ENCODE measurements at places on chromosomes 6 and 20.

DNA sequence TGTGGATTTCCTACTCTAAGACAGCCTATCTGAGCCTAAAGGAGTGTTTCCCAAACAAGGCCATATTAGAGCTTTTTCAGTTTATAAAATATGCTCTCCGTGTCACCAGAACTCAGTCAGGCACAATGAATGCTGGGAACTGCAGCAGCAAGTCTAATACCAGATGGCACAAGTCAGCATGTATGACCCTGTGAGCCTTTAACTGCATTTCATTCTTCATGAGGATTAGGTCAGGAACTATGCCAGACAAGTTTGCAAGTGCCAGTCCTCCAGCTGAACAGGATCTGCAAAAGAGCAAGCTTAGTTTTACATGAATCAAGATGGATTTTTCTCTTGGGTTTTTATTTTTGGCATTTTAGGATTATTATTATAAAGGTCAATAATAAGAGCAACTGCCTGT, 66.7 kb upstream of the SAMD5 start:
- DNase-seq, result no peak

GRCh38 chr6:56480654-56481337, 161.9 kb downstream of the DST start:
- no peak for DNase-seq

DNA sequence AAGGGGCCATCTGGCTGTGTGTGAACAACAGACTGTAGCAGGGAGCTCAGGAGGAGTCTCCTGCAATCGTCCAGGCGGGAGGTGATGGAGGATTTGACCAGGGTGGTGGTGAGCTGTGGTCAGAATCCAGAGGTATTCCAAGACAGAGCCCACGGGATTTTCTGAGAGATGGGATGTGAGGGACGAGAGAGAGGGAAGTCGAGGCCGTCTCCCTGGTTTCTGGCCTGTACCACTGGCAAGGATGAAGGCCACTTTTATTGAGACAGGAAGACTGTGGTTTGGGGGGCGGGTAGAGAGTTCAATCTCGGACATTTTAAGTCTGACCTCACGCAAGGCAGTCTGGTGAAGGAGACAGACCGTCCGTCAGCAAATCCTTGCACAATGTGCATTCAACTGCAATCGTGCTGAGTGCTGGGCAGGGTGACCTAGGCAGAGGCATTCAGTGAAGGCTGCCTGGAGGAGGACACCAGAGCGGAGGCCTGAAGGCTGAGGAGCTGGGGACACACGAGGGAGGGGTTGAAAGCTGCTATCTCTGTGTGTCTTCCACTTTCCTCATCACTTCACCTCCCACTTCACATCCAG, 53.9 kb downstream of the PREX1 start:
- no peak for DNase-seq

DNA sequence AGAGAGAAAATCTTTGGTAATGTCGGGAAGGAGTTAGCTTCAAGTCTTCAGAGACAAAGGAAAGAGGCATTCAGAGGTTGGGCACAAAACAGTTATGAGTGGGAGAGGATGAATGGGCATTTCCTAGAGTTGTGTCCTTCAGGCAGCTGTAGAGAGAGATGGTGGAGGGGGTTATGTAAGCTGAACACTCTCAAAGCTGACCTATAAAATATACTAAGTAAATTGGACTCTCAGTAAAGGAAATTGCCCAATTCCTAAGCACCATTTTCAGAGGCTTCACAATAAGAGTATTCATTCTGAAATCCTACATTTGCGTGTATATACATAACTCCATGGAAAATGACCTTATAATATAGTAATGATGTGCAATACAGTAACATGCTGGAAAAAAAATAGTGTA, 161.2 kb downstream of the KCNQ5 start:
- DNase-seq, result no peak

DNA sequence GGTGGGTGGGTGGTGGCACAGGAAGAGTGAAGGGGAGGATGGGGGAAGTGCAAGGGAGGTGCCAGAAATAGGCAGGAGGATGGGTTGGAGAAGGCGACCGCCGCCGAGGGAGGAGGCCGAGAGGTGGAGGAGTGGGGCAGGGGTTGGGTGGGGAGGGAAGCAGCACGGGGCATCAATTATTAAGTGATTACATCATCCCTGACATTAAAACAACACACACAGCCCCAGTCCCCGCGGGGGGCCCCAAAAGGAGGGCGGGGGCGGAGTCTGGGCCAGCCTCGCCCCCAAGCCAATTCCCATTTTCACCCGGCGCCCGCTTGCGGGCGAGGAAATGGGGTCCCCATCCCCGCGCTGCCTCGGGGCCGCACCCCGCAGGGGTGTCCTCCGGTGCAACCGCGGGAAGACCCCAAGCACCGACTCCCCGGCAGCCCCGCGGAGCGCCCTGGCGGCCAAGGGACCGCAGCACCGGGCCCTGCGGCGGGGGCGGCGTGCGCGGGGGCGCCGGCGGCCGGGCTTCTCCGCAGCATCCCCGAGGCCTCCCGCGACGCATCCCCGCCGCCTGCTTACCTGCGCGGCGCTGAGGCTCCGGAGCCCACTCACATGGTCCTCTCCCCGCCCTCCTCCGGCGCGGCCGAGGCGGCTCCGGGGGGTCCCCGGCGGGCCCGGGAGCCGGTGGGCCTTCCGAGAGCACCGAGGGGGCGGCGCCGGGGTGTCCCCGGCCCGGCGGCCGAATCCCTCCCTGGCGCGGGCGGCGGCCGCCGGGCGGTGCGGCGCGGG, 663 bp downstream of the FYN start:
- no peak for DNase-seq

DNA sequence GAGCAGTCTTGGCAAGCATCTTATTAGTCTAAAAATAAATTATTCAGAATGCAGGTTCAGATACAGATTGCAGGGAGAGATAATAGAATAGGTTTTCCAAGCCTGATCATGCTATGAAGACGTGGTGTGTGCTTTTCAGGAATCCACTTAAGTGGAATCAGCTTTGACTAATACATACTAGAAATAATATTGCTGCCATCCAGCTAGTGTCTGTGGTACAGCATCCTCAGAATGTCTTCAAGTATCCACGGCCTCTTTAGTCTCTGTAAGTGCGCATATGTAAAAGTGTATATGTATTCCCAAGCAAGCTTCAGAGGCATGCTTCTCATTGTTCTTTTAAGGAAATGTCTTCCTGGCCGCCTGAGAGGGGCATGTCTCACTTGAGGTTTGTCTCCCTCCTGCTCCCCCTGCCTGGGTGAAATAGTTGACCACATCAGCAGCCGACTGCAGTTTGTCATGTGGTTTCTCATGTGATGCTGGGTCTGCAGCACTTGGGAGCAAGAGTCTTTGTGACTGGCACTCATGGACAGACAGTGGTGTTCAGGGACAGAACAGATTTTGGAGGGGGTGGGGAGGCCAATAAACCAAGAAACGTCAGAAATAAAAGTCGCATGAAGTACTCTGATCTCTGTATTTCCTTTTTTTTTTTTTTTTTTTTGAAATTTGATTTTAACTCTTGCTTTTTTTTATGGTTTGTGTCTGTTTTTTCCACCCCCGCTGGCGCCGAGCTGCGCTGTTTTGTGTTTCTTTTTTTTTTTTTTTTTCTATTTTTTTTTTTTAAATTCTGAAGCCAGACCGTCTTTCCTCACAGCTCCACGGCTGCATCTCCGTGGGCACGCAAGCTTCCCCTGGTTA, 150.8 kb downstream of the PRL start:
- DNase-seq, result no peak

- DNase-seq, result no peak
Measured at GRCh38 chr6:85678026-85678601, 35.4 kb upstream of the SYNCRIP start.

GRCh38 chr20:57080796-57081195, 185.6 kb downstream of the BMP7 start:
- DNase-seq, result no peak

DNA sequence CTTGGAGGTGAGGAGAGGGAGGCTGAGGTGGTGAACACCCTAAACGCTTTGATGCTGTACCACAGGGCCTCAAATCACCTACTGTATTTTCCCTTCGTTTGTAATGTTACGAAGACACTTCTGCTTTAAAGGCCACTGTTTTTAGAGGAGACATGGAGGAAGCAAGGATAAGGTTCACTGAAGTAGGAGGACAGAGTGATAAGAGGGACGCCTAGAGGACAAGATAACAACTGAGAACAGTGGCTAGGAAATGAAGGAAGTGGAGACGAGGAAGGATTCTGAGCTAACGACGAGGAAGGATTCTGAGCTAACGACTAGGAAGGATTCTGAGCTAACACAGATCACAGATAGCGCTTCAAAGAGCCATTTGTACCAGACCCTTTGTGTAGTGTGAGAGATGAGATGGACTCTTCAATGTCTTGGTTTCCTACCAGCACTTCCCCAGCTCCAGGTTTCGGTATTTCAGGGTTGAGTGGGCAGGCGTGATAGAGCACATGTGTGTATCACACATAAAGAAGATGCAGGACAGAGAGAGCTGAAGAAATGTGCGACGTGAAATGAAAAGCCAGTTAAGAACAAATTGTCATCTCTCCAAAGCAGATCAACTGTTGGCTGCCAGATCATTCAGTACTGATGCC, 7.5 kb downstream of the SF3B5 start:
- no peak for DNase-seq

DNA sequence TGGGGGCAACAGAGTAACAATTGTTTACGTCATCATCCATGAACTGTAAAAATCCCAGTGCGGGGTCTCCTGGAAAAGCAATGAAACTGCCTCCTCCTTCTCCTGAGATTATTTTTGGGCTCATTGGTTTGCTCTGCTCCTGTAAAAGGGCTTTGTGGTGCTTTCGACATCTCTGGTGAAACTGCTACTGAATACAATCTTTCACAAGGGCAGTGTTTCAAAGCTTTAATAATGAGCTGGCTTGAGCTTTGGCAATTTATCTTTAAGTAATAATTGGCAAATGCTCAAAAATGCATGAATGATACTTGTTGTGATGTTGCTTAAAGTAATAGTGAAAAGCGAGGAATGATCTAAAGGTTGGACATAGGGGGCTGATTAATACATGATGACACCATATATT, 43.5 kb upstream of the ENPP1 start:
- no peak for DNase-seq

GRCh38 chr6:6723921-6724538, 135.5 kb downstream of the LY86 start:
- no peak for DNase-seq

- DNase-seq, result no peak
Measured at GRCh38 chr6:16929809-16930208, 168.5 kb upstream of the ATXN1 start.

- DNase-seq, result no peak
Measured at GRCh38 chr6:16585805-16586204, 175.5 kb downstream of the ATXN1 start.

GRCh38 chr6:163437466-163437865, 22.9 kb downstream of the QKI start:
- DNase-seq, result no peak

DNA sequence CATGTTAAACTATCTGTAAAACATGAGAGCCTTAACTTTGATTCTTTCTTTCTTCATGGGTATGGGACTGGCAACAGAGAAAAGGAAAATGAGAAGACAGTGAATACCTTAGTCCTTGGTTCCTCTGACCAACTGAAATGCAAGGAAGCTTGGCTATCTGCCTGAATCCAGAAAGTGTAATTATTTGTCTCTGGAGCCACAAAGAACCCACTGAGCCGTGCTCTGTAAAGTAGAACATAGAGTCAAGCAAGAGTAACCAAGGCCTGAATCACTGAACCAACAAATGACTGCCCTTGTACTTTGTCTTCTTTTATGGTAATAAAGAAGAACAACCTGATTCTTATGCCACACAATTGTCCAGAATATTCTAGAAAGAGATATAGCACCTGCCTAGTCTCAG, 27.6 kb downstream of the PKHD1 start:
- DNase-seq, result no peak

DNA sequence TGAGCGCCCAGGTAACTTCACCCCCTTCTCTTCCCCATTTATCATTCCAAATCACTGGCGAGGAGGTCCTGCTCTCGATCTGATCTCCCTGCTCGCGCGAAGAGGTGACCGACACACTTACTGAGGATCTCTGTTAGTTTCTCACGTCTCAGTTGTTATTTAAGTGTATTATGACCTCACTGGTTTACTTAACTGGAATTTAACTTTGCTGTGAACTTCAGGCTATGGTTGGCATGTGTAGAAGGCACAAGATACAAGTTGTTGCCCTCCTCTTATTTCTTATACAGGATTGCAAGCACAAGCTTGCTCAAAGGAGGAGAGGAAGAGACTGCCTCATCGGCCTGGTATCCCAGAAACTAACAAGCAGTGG, 1.2 kb downstream of the RNF217 start:
- no peak for DNase-seq

- DNase-seq, result no peak
Measured at GRCh38 chr20:5657190-5657875, 92.9 kb upstream of the SHLD1 start.

DNA sequence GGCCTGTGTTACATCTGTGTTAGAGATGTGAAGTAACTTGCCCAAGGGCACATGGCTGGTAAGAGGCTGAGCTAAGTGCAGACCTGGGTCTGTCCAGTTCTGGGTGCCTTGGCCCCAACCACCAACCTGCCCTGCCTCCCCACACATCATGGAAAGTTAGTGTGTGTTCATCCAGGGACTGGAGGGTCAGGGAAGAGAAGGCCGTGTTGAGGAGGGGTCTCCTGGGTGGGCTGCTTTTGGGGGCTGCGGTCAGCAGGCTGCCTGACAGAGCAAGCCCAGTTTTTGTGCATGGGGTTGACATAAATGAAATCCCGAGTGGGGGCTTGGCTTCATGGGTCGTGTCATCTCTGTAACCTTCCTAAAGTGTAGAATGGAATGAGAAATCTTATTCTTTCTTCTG, 10.9 kb downstream of the PYGB start:
- DNase-seq, result no peak

DNA sequence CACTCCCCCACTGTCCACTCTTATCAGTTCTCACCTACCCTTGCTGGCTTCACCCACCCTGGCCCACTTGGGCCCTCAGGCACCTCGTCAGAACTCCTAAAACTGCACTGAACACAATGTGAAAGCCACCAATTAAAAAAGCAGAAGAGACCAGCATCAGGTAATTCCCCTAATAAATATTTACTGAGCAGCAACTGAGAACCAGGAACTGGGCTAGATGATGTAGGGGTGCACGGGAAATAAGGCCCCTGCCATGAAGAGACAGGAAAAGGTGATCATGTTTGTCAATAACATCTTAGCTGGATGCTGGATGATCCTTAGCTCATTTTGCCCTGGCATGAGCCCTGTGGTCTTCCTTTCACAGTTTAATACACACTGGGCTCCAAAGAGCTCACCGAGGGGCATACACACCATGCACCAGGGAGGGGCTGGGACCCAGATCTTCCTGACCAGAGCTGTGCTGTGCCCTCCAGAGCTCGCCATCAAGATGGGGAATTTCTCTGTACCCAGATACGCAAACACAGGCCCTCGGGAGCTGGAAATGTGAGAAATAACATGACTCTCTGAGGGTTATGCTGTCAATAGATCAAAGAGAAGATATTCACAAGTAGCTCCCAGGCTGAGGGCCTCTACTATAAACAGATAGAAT, 113.6 kb upstream of the SLC22A16 start:
- DNase-seq, result no peak
